ENCODE measurements at places on chromosomes 11 and 22.

DNA sequence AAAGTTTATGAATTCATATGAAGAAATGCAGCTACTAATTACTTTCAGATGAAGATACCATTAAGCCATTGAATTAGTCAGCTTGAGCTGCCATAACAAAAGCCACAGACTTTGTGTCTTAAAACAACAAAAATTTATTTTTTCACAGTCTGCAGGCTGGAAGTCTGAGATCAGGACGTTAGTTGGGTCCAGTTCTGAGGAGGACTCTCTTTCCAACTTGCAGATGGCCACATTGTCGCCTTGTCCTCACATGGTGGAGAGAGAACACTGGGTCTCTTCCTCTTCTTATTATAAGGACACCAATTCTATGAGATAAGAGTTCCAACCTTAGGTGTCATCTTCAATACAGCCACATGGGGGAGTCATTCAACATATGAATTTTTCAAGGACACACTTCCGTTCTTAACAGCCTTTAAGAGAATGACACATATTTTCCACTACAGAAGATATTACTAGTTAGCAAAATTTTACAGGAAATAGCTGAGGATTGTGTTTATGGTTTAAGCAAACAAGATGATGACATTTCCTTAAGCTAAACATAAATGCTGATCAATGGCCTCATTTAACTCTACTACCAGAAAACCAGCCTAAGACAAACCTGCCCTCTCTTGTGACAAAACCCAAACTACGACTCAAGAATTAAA, 56.0 kb downstream of the DCUN1D5 start:
- DNase-seq = peak; percentile 94

GRCh38 chr11:71298761-71299181, 46.4 kb upstream of the SHANK2 start:
- DNase-seq = no peak

DNA sequence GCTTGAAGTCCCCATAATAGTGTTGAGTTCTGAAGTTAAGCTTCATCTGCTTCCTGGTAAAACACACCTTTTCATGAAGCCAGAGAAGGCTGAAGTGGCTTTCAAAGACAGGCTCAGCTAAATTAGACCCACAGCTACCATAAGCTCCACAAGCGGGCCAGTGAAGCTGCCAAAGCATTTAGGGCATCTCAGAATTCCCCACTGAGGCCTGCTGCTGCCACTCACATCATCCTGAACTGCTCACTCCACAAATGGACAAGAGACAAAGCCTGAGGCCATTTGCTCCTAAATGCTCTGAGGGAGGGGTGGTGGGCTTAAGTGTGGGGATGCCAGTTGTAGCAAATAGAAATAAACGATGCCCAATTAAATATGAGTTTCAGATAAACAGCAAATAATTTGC, 14.6 kb downstream of the CCDC83 start:
- DNase-seq = no peak

GRCh38 chr11:63557570-63557969, 5.6 kb downstream of the PLAAT2 start:
- no peak for DNase-seq

- DNase-seq = no peak
These were observed 4.3 kb downstream of the LARGE2 start for GRCh38 chr11:45926536-45927331.

DNA sequence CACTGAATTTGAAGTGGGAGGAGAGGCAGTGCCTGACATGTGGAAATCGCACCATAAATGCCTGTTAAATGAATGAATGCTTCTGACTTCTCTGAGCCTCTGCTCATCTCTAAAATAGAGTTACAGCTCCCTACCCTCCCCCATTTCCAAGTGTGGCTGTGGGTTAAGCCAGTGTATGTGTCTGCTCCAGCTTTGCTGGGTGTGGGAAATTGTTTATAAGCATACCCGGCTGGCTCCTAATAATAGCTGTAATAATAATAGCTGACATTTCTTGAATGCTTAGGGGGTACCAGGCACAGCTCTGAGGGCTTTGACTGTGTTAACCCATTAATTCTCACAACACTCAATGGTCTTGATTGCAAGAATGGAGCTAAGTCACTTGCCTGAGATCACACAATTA, 7.0 kb upstream of the FCHSD2 start:
- DNase-seq = no peak

DNA sequence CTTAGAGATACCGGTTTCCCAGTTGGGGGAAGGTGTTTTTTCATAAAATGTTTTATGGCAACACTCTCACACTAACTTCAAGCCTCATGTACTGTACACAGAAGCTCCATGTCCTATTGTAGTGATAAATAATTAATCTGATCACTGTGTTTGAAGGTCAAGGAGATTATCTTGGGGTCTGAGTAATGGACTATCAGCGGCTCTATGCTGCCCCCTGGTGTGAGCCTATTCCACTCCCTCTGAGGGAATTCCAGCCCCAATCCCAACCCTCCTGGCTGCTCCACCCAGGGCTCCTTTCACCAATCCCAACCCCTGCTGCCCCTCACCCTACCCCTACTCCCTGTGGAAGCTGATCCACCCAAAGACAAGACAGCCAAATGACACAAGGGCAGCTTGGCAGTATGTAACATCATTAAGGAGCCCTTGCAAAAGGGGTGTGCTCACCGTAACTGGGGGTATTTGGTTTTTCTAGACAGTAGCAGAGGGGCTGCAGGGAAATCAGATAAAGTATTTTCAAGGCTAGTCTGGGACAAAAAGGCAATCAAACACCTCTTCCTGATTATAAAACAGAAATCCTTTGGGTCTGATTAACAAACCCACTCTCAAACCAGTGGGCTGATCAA, 22.3 kb downstream of the HPS4 start:
- peak; percentile 67 for DNase-seq

- no peak for DNase-seq
These were observed 829.7 kb upstream of the FAT3 start for GRCh38 chr11:91394727-91395414.

DNA sequence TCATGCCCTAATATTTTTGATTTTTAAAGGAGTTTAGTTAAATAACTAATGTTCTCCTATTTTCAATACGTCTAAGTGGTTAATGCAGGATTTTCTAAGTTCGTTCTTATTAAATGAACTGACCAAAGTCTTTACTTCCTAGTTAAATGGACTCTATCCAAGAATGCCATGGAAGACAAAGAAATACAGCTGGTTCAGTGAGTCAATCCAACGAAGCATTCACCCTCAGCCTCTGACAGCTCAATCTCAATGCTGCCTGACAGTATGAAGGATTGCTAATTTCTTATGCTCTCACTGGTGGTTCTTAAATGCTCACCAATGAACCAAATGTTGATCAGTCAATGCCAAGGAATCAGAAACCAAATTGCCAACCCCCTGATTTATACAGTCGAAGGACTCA, 219.4 kb downstream of the CADM1 start:
- DNase-seq = no peak

- DNase-seq = no peak
These were observed 11.9 kb downstream of the SNRPD3 start for GRCh38 chr22:24567668-24568067.

DNA sequence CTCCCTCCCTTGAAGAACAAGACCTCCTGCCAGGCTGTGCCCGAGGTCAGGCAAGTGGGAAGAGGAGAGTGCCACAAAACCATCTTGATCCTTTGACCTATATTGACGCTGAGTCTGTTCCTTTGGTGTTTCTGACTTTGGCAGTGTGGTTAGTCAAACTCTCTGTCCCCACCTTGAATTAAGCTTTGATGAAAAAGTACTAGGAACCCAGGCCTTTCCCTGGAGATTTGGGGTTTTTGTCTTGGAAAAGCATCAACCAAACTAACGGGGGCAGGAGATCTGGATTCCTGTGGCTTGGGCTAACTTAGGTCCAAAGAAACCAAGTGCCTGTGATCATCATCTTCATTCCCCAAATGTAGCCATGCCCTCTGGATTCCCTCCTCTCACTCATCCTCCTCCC, 40.4 kb downstream of the ARFGAP2 start:
- no peak for DNase-seq

DNA sequence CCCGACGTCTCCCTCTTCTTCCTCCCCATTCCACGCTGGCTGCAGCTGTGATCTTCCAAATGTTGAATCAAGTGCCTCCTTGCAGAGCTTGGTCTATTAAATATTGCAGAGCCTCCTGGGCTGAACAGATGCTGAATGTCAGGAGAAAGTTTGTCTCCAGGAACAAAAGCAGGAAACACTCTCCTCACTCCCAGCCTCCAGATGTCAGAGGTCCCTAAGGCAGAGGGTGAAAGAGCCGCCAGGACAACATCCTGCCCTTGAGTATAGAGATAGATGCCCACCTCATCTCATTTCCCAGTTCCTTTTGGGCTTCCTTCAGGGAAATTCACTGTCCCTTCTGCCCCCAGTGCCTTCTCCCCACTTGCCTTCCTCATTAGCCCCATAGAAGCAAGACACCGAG, 40.8 kb upstream of the IGSF9B start:
- no peak for DNase-seq

- no peak for DNase-seq
These were observed 337.2 kb upstream of the B3GAT1 start for GRCh38 chr11:134749040-134749839.

DNA sequence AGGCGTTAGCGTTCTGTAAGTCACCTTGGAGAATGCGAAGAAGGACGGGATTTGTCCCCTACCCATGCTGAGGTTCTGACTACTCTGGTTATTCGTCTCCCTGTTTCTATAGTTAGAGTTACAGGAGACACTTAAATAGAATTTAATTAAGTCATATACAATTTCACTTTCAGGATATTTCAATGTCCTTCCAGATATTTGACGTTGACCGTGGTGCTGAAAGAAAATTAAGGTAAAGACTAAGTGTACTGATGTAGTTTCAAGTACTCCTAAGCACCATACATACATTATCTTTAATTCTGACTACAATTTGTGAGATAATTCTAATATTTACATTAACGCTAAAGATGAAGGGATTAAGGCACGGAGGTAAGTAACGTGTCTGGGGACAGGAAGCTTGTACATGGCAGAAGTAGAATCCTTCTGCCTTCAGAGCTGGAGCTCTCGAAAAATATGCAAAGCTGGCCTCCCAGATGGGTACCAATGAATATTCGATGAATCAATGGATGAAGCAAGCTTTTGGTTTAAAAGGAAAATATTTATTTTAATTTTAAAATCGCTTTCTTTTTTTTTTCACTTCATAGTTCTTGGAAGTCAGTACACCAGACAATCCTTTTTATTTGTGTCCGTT, 539 bp upstream of the SLC36A4 start:
- peak; percentile 34 for DNase-seq

DNA sequence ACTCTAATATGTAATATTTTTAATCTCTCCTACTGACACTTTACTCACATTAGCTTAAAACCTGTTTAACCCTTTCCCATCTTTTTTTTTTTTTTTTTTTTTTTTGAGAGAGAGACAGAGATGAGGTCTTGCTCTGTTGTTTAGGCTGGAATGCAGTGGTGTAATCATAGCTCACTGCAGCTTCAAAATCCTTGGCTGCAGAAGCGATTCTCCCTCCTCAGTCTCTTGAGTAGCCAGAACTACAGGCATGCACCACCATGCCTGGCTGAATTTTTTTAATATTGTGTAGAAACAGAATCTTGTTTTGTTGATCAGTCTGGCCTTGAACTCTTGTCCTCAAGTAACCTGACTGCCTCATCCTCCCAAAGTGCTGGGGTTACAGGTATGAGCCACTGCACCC, 37.3 kb downstream of the PAMR1 start:
- DNase-seq = no peak

- DNase-seq = no peak
These were observed 470.5 kb downstream of the MIAT start for GRCh38 chr22:27127911-27128310.

- peak; percentile 12 for DNase-seq
These were observed 3.6 kb upstream of the MAPK8IP1 start for GRCh38 chr11:45881708-45882368.

DNA sequence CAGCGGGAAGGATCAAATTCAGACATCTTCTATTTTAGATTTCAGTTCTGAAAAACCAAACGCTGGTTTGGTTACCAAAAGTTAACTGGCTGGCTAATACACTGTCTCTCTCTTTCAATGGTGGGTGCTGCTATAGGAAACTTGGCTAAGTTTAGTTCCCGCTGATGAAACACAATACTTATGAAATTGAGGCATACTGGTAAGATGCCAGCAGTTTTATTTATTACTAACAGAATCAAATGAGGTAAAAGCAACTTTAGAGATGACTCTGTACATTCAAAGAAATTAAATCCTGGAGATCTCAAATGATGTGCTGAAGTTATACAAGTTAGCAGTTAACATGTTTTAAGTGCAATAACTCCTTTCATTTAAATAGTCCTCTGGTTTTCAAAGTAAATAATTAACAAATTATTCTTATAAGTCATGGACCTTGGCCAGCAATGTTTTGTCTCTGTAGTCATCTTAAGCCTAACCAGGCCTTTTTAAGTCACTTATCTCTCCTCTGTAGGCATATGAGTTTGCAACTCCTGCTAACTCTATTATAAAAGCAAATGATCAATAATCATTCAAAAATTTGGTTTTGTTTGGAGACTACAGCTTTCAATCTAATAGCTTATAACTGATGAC, 54.8 kb downstream of the PAK1 start:
- no peak for DNase-seq

GRCh38 chr22:22929381-22930221, 42.0 kb downstream of the IGLL5 start:
- DNase-seq = no peak

DNA sequence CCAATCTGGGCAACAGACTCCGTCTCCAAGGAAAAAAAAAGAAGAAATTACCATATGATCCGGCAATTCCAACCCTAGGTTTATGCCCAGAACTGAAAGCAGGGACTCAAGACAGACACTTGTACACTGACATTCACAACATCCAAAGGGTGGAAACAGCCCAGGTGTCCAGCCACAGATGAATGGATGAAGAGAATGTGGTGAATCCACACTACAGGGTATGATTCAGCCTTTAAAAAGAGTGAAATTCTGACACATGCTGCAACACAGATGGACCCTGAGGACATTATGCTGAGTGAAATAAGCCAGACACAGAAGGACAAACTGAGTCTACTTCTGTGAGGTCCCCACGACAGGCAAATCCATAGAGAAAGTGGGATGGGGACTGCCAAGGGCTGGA, 43.9 kb downstream of the SGSM3 start:
- DNase-seq = peak; percentile 26

DNA sequence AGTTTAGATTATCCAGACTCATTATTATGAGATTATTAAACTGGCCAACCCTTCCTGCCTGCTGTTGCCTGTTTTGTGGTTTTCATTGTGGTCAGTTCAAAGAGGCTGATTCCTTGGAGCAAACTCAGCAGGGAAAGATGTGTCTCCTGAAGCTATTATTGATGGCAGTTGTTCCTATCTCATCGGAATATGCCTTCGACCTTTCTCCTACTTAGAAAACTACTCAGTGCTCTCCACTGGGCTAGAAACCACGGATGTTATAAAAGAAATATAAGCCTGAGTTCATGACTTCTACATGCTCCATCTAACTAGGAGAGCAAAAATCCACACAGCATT, 80.2 kb upstream of the NAV2 start:
- DNase-seq = peak; percentile 70

DNA sequence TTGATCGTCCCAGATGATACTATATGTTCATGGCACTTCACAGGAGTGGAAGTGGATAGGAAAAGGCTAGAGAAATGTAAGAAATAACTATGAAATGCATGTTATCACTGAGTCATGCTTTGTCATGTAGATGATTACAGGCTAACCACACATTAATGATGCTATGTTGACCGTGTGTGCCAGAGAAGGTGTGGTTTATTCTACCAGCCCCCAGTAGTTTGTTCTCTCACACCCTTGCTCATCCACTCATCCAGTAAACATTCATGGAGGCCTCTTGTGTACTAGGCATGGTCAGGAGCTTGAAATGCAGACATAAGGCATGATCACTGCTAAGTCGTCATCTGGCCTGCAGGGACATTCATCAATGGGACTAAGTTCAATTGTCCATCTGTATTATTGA, 153.0 kb upstream of the PITPNB start:
- DNase-seq = peak; percentile 47
